A549 treated with DMSO at 1 μM for 4 hours (cell line): ENCODE measurements at places on chromosomes 6 and 20. TPM values are rescaled to one million over a fixed set of nuclear protein-coding genes. Genes with fewer than 3 reads are reported as not detected.

PLN gene
- total RNA-seq = not detected in 5 replicates

NINL gene
- 11.7 to 14.6 TPM (median 11.9 TPM) in 5 replicates for total RNA-seq

KIF13A gene
- 20.8 to 25.6 TPM (median 24.7 TPM) in 5 replicates for total RNA-seq

COX4I2 gene
- not detected in 5 replicates for total RNA-seq

NHLRC1 gene
- total RNA-seq = 1.4 to 2.7 TPM (median 1.9 TPM) in 5 replicates

OSBPL2 gene
- total RNA-seq = 17.9 to 22.3 TPM (median 18.9 TPM) in 5 replicates

TBC1D20 gene
- total RNA-seq = 33.0 to 37.6 TPM (median 37.2 TPM) in 5 replicates

LCA5 gene
- total RNA-seq = 0.59 to 1.3 TPM (median 1.0 TPM) in 5 replicates

RAMACL gene
- 0.07 TPM in 3 of 5 replicates, not detected in the others for total RNA-seq

SHLD1 gene
- 6.7 to 8.1 TPM (median 7.7 TPM) in 5 replicates for total RNA-seq

RNF146 gene
- total RNA-seq = 9.2 to 11.4 TPM (median 11.3 TPM) in 5 replicates

TREML2 gene
- not detected in 5 replicates for total RNA-seq

MCCD1 gene
- not detected in 5 replicates for total RNA-seq

TMEM170B gene
- 0.71 to 1.3 TPM (median 0.95 TPM) in 5 replicates for total RNA-seq

TSHZ2 gene
- total RNA-seq = not detected in 5 replicates

RNF144B gene
- total RNA-seq = 0.24 to 0.88 TPM (median 0.52 TPM) in 5 replicates

ATP6V1G2 gene
- total RNA-seq = 0.40 to 0.77 TPM (median 0.64 TPM) in 5 replicates

TOX2 gene
- total RNA-seq = 8.4 to 11.4 TPM (median 9.3 TPM) in 5 replicates

FUT9 gene
- total RNA-seq = not detected in 5 replicates

MEP1A gene
- not detected in 5 replicates for total RNA-seq

STMND1 gene
- not detected in 5 replicates for total RNA-seq

RIPOR2 gene
- not detected in 5 replicates for total RNA-seq

PAX1 gene
- 0.05 TPM in 1 of 5 replicates, not detected in the others for total RNA-seq

C6orf132 gene
- 1.1 to 1.3 TPM (median 1.3 TPM) in 5 replicates for total RNA-seq

TFAP2D gene
- not detected in 5 replicates for total RNA-seq

PHF10 gene
- 20.9 to 25.4 TPM (median 23.9 TPM) in 5 replicates for total RNA-seq

NKAIN2 gene
- not detected in 5 replicates for total RNA-seq

TMC2 gene
- total RNA-seq = not detected in 5 replicates

PEX7 gene
- 4.3 to 5.1 TPM (median 4.9 TPM) in 5 replicates for total RNA-seq

OR5V1 gene
- not detected in 5 replicates for total RNA-seq

NKX2-4 gene
- 0.03 to 0.08 TPM (median 0.07 TPM) in 3 of 5 replicates, not detected in the others for total RNA-seq

MYBL2 gene
- total RNA-seq = 72.5 to 89.3 TPM (median 78.9 TPM) in 5 replicates

CST5 gene
- total RNA-seq = not detected in 5 replicates

MAP3K5 gene
- total RNA-seq = 2.3 to 3.9 TPM (median 3.5 TPM) in 5 replicates

ASIP gene
- not detected in 5 replicates for total RNA-seq
